ENCODE measurements at places on chromosomes 16 and 17. TPM values are rescaled to one million over a fixed set of nuclear protein-coding genes. Genes with fewer than 3 reads are reported as not detected.

The SALL1 gene
- polyA plus RNA-seq: not detected

The HBZ gene
- polyA plus RNA-seq: not detected

The KRT36 gene
- polyA plus RNA-seq: not detected

The OSGIN1 gene
- polyA plus RNA-seq: 0.08 TPM

The PMFBP1 gene
- polyA plus RNA-seq: 1.3 TPM

The CES3 gene
- 0.83 TPM for polyA plus RNA-seq

The PROCA1 gene
- 0.59 TPM for polyA plus RNA-seq

The CCL16 gene
- not detected for polyA plus RNA-seq

The USP6 gene
- 0.36 TPM for polyA plus RNA-seq

The SCGB1C2 gene
- not detected for polyA plus RNA-seq

The MEFV gene
- polyA plus RNA-seq: not detected

The MMP2 gene
- polyA plus RNA-seq: 0.59 TPM

The HP gene
- not detected for polyA plus RNA-seq

The IGSF6 gene
- polyA plus RNA-seq: 0.83 TPM

The MSL1 gene
- polyA plus RNA-seq: 5.3 TPM

The OTOP3 gene
- polyA plus RNA-seq: not detected

The HBA2 gene
- 0.48 TPM for polyA plus RNA-seq

The ABAT gene
- polyA plus RNA-seq: 1.9 TPM

The EPN3 gene
- polyA plus RNA-seq: not detected

The NOD2 gene
- 4.5 TPM for polyA plus RNA-seq

The MYH8 gene
- polyA plus RNA-seq: 0.03 TPM

All from GM12878 (cell line).